Activated CD4-positive, alpha-beta T cell treated with anti-CD3 and anti-CD28 coated beads, Interleukin-2, Interleukin-4, amounts not matched to agents 100 ng/mL and 50 ng/mL, durations not matched to agents 16 hours and 8 hours (primary cell): ENCODE measurements at places on chromosomes 16 and 17.

DNA sequence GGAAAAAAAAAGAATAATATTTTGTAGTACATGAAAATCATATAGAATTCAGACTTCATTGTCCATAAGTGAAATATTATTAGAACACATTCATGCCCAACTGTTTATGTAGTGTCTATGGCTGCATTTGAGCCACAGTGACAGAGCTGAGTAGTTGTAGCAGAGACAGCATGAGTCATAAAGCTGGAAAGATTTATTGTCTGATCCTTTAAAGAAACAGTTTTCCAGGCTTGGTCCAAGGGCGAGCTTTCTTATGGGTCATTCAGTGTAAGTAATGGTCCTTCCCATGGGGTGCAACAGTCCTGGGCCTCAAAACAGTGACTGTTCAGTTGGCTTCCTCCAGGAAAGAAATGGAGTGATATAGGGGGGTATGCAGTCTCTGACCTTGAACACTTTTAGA, 260.2 kb downstream of the HS3ST4 start:
- no peak for DNase-seq

- DNase-seq = no peak
Observed at GRCh38 chr16:53154513-53154912, 99.7 kb downstream of the CHD9 start.

GRCh38 chr17:60538726-60539125, 12.7 kb upstream of the APPBP2 start:
- DNase-seq = no peak

DNA sequence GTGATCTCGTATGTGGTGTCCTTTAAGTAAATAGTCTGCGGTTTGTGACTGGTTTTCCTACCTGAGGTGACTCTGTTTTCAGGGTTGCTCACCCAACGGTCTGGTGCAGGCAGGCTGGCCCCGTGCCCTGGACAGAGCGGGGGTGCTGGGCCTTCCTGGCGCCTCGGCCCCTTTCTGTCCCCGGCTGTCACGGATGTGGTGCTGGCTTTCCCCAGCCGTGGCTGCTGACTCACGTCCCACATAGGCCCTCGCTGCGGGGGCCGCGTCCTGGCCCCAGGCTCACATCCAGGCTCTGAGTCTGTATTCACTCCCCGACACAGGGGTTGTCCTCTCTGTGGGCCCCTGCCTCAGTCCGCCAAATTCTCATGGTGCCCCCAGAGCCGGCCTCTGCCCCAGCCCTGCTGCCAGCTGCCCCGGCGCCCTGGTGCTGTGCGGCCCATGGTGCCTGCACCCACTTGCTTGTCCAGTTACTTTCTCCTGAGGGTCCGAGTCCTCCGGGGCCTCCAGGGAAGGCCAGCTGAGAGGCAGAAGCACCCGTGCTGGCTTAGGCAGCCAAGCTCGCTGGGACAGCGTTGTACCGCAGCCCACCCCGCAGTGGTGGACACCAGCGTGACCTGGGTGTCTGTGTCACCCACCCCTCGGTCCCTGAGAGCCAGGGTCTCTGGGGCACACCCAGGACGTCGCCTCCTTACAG, 5.9 kb downstream of the CHMP6 start:
- no peak for DNase-seq

DNA sequence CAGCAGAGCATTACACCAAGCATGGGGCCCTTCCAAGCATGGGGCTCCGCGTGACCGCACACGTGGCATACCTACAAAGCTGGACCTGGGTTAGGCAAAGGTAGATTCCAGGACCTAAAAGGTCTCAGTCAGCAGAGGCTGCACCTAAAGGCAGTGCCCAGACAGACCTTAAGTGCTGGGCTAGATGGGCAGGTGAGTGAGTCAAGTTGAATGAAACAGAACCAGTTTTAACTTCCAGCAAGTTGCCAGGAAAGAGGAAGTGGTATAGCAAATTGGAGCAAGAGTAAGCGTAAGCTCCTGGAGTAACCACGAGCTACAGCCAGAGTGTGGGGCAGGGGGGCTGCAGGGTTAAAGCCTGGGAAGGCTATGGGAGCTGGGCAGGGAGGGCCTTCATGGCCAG, 49.5 kb downstream of the SRCIN1 start:
- no peak for DNase-seq

DNA sequence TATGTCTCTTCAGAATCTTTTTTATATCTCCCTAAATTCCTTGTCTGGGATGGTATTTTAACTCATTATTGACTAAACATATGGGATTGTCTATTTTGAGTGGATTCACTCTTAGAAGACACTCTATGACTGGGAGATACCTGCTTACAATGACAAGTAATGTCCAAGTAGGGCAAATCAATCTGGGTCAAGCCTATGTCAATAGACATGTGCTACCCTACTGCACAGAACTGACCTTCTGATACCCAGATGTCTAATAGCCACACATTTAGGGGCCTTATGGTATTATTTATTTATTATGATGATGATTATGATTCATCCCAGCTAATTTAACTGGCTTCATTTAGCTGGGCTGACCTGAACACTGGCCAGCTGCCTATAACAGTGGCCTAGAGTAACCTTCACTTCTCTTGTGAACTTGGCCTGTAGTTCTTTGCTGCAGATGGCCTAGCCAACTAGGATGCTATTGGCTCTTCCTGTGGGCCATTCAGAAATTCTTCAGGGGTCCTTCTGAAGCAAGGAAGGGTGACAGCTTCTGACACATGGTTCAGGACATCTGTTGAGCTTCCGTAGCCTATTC, 138.0 kb downstream of the ANKFN1 start:
- DNase-seq = no peak

DNA sequence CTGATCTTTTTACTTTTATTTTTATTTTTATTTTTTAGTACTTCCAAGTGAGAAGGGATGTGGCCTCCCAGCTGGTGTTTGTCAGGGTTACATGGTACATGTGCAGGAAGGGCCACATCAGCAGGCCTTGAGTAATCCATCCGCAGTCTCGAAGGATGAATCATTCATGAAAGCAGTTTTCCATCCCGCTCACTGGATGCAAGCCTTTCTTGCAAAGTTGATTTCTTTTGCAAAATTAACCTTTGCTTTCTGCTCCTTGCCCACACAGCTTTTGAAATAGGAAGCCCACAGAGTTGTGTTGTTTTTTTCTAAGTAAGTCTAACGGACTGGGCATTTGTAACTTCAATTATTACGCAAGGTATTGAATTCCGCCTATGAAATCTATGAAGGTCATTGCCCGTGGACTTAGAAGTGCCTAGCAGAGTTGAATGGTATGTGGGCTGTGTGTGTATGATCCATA, 157.4 kb downstream of the PRKCA start:
- peak; percentile 33 for DNase-seq

DNA sequence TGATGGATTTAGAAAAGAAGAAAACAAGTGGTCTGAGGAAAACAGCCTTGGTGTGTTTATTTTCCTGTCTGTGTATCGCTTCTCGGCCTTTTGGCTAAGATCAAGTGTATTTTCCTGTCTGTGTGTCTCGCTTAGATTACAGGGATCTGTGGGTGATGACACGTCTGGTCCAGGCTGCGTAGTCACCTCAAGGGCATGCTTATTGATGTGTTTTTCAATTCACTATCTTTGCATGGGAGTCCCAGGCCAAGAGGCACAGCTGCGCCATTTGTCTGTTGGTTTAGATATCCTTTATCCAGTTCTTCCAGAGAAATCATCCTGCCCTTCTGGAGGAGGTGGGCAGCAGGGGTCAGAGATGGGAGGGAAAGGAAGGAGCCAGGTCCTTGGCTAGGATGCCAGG, 47.1 kb upstream of the STH start:
- no peak for DNase-seq

DNA sequence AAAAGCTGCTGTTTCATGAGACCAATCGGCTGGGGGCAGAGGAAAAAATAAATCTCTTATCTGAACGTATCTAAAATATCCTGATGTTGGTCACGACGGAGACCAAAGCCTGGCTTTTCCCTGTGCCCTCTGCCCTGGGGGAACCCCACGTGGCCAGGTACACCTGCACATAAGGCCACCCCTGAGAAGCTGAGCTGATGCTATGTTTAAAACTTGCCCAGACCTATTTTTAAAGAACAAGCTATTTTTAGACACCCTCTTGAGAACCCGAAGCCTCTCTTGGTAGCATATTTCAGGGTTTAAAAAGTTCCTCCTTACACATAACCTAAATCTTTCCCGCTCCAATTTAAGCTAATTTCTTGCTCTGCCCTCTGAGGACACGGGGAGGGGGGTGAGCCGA, 210.4 kb downstream of the GSG1L start:
- DNase-seq = no peak

DNA sequence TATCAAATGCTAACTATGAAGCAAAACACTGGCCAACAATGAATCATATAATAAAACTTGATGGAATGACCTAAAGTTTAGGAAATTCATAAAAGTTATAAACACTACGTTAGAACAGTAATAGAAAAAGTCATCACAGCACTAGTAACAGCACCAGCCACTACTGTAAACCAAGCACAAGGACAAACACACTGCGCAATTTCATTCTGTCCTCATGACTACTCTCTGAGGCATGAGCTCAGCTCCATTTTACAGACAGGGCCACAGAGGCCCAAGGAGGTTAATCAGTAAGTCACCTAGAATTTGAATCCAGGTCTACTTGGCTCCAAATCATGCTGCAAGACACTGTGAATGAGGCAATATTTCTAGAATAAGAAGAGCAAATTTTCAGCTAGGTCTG, 13.4 kb downstream of the EMC8 start:
- DNase-seq = no peak

- no peak for DNase-seq
Observed at GRCh38 chr17:75874323-75875181, 3.8 kb downstream of the TRIM47 start.

GRCh38 chr17:32302037-32302436, 36.4 kb downstream of the RHBDL3 start:
- DNase-seq = no peak

GRCh38 chr16:70395345-70395901, 43.5 kb downstream of the ST3GAL2 start:
- peak; percentile 64 for DNase-seq

GRCh38 chr16:16105646-16106045, 117.6 kb downstream of the ABCC6 start:
- DNase-seq = no peak

DNA sequence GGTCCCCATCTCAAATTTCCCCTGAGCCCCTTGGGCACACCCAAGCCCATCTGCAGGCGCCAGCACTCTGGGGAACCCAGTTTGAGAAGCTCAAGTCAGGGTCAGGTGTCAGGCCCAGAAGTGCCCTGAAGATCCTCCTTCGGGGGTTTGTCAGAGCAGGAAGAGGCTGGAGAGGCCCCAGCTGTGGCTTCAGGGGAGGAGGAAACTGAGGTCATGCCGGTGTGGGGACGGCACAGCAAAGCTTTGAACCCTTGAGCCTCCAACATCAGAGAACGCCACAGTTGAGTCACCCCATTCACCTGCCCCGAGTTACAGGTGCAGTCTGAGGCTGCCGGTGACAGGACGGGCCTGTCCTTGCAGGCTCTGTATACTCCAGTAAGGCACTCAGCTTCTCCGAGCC, 140.2 kb upstream of the CIBAR2 start:
- no peak for DNase-seq

GRCh38 chr16:54336631-54337204, 50.1 kb upstream of the IRX3 start:
- no peak for DNase-seq

DNA sequence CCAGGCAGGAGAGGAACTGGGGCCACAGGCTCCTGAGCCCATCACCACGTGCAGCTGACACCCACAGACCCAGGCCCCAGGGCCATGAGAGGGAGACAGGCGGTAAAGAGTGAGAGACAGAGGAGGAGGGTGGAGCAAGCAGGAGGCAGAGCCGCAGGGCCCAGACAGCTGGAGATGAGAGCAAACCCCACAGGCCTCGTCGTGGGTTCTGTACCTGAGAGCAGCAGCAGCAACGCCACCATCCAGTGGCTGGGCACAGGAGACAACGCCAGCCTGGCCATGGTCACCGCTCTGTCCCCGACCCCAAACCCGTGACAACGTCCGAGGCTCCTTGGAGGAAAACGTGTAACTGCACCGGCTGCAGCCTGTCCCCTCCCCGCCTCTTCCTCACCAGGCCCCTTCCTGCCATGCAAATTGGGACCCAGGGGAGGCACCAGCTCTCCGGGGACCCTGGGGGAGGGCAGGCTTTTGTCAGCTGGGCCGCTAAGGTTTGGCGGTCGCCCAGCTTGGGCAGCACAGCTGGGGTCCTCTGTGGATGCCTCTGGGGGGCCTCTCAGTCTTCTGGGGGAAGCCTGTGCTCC, at the start of gene CD79B:
TSS of gene CD79B (minus strand) at position 351 of the 581 bp plus-strand sequence. CDS start at position 281, 70 bp downstream.
- DNase-seq = peak; percentile 33

DNA sequence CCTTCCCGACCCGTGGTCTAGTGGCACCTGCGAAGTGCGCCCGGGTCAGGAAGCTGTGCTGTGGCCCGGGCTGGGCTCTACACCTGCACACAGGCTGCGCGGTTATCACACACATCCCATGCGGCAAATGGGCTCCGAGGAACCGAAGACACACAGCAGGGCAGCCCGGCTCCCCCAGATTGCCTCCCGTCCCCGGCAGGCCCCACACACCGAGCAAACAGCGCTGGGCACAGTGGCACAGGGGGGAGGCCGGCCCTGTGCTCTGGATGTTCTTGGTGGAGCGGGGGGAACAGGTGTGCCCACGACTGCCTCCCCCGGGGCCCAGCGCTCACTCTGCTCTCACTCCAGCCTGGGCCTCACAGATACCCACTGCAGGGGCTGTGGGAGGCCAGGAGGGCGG, 28.9 kb upstream of the PABPN1L start:
- no peak for DNase-seq

- no peak for DNase-seq
Observed at GRCh38 chr17:32516940-32517701, 30.3 kb downstream of the CDK5R1 start.

DNA sequence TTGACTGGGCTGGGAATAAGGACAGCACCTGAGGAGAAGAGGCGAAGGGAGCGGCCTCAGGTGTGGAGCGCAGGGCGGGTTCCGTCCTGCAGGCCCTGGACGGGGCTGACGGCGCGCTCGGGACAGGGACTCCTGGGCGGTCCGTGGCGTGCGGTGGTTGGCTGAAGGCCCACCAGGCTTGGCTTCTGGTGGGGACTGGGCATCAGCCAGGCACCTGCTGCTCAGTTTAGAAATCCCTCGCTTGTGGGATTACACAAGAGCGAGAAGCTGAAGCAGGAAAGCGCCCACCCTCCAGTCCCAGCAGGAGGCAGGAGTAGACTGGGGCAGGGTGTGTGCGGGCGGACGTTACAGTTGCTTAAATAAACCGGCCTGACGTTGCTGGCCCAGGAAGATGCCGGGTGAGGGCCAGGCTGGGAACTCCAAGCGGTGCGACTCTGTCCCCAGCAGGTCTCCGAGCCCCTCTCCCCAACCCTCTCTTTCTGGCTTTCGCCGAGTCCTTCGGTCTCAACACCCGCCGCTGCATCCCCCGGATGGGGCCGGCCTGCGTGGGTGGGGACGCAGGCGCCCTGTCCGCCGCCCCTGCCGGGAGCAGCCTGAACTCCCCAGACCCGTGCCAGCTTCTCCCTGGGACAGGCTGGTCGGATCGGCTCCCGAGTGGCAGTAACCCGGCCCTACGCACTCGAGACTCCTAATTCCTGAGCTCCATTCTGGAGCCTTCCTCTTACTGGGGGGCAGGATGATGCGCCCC, 639 bp downstream of the MIF4GD start:
- peak; percentile 54 for DNase-seq
